ENCODE measurements at places on chromosomes 5 and 9.

DNA sequence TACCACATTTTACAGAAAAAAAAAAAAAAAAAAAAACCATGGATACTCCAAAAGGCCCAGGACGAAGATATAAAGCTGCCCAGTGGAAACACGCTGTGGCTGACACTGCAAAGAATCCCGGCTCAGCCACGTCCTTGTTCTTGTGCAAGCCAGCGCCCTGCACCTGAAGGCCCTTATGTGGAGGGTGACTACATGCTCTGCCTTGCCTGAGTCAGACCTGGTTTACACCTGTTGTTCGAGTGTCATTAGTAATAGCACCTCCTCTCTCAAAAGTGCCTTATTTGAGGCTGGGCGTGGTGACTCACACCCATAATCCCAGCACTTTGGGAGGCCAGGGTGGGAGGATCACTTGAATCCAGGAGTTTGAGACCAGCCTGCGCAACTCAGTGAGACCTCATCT, 54.3 kb upstream of the ZSWIM6 start:
- no peaks in the 10 kb centered on the region for H3K27me3 ChIP-seq
- H3K27ac ChIP-seq, result no peak overlapping the region
- H3K36me3 ChIP-seq, result no peaks in the 10 kb centered on the region

DNA sequence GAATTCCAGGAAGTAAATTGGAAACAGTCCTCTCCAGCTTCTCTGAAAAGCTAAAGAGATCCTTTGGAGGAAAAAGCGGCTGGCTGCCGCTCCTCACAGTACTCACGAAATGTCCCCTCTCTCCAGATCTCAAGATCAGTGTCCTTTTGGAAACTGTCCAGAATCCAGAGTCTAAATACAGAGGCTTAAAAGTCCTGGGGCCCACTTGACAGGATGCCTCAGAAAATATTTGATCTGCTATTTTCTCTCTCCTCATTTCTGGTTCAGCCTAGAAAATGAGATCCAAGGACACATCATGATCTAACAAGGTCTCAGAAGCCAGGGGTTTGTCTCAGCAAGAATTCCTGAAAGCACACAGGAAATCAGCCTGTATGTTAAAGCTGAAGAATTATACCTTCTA, 7.2 kb downstream of the C1QTNF2 start:
- H3K4me1 ChIP-seq, result peaks cover 13% of the 10 kb centered on the region
- H3K4me3 ChIP-seq, result no peak overlapping the region
- H3K36me3 ChIP-seq, result no peaks in the 10 kb centered on the region
- DNase-seq, result no peak

GRCh38 chr5:102278231-102278630, 17.9 kb downstream of the SLCO4C1 start:
- no peak overlapping the region for H3K27ac ChIP-seq
- DNase-seq, result no peak
- no peaks in the 10 kb centered on the region for H3K4me1 ChIP-seq
- H3K36me3 ChIP-seq, result no peaks in the 10 kb centered on the region
- no peaks in the 10 kb centered on the region for H3K27me3 ChIP-seq
- no peak overlapping the region for H3K4me3 ChIP-seq

DNA sequence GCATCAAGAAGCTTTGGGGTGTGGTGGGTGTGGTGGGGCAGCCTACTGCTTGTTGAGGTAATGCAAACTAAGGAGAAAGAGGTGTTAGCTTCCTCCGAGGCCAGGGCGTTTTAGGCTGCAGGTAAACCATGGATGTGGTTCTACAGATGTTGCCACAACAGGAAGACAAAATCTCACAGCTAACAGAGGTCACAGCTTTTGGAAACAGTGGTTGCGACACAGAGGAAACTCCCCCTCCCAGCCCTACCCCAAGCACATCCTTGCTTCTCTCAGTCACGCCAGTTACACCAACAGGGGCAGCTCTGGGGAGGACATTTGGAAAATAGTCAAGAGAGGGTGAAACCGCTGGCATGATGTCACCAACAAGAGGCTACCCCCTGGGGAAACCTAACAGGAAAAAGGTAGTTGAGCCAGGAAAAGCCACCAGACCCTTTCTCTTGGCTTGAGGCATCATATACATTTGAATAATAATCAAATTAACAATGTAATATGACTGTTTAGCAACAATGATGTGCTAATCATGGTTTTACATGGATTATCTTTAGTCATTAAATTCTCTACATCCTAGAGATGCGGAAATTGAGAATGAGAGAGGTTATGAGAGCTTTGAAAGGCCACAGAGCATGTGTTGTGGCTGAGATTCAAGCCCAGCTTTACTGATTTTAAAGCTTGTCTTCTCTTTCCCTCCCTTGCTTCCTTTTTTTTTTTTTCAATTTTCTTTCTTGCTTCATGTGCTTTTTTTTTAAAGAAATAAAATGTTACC, 82.2 kb upstream of the IL12B start:
- H3K4me1 ChIP-seq, result peaks cover 26% of the 10 kb centered on the region
- no peaks in the 10 kb centered on the region for H3K27me3 ChIP-seq
- H3K27ac ChIP-seq, result no peak overlapping the region
- DNase-seq, result no peak

- no peak overlapping the region for H3K4me3 ChIP-seq
- peaks cover 3% of the 10 kb centered on the region for H3K27me3 ChIP-seq
- no peaks in the 10 kb centered on the region for H3K36me3 ChIP-seq
- H3K27ac ChIP-seq, result no peak overlapping the region
- peaks cover 16% of the 10 kb centered on the region for H3K4me1 ChIP-seq
Measured at GRCh38 chr9:109681301-109681700, 98.7 kb upstream of the PALM2AKAP2 start.

DNA sequence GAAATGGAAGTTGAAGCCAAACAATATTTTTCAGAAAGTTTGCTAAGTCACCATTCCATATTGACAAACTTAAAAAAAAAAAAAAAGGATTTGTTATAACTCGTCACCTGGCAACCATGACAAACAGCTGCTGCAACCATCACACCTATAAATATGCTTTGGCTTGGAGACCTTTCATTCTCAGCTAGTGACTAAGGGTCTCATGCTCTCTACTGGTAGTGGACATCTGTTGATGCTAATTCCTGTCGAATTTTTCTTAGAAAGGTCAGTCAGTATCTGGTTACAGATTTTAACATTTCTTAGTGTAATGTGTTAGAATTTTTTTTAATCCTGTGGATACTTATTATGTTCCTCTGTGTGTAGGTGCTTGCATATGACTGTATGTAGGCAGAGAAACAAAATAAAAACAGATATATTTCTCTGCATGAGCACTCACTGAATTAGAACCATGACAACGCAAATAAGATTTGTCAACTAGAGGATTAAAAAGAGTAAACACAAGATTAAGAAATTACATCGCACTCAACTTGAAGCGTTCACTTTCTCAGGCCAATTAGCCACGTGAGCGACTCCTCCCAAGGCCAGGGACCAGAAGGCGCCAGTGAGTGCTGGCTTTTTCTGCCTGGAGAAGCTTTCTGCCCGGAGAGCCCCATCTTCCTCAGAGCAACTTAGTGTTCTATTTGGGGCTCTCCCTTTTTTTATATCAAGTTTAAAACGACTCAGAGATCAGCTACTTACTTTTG, 27.0 kb upstream of the ZNF622 start:
- DNase-seq, result no peak
- H3K4me3 ChIP-seq, result no peak overlapping the region
- no peak overlapping the region for H3K27ac ChIP-seq
- no peaks in the 10 kb centered on the region for H3K27me3 ChIP-seq

GRCh38 chr5:158911693-158912363, 187.9 kb downstream of the EBF1 start:
- no peak overlapping the region for H3K27ac ChIP-seq
- no peak for DNase-seq
- no peak overlapping the region for H3K4me3 ChIP-seq
- H3K27me3 ChIP-seq, result no peaks in the 10 kb centered on the region

GRCh38 chr5:91712718-91713117, 329.6 kb upstream of the ARRDC3 start:
- no peaks in the 10 kb centered on the region for H3K27me3 ChIP-seq
- 0 out of 2 replicates have a peak, but pooled peaks cover 2% of the 10 kb centered on the region for H3K4me1 ChIP-seq
- no peak overlapping the region for H3K4me3 ChIP-seq

DNA sequence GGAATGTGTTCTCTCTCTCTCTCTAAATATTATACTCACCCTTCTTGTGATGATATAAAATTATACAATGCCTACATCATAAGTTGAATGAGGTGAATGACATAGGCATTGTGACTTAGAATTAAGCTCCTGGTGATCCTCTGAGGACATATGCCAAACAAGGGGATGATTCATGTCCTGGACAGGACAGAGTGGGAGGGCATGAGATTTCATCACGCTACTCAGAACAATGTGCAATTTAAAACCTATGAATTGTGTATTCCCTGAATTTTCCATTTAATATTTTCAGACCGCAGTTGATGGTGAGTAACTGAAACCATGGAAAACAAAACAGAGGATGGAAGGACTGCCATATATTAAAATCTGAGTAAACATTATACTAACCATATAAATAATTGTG, 782.2 kb upstream of the NUDT12 start:
- H3K27me3 ChIP-seq, result no peaks in the 10 kb centered on the region
- no peaks in the 10 kb centered on the region for H3K36me3 ChIP-seq
- no peak for DNase-seq
- H3K4me1 ChIP-seq, result peaks cover 11% of the 10 kb centered on the region
- no peak overlapping the region for H3K4me3 ChIP-seq

DNA sequence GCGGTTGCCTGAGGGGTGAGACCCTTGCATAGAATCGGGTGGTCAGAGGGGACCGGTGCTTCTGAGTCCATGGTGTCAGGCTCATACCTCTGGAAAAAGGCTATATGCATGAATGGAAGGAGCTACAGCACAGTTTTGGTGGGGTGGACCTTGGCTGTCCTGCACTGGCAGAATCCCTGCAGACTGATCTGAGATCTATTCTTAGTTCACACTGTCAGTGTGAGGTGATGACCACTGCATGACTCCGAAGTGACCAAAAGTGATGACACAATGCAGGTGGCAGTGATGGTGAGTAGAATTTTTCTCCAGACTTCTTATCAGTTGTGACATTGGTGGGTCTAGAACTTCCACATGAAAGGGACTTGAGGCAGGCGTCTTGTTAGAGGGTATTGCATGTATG, 105.2 kb upstream of the SLC28A3 start:
- H3K4me3 ChIP-seq, result no peak overlapping the region
- H3K27me3 ChIP-seq, result no peaks in the 10 kb centered on the region
- H3K27ac ChIP-seq, result no peak overlapping the region
- H3K36me3 ChIP-seq, result no peaks in the 10 kb centered on the region

- H3K4me3 ChIP-seq, result no peak overlapping the region
- H3K4me1 ChIP-seq, result no peaks in the 10 kb centered on the region
- H3K36me3 ChIP-seq, result no peaks in the 10 kb centered on the region
- no peaks in the 10 kb centered on the region for H3K27me3 ChIP-seq
- H3K27ac ChIP-seq, result no peak overlapping the region
- DNase-seq, result no peak
Measured at GRCh38 chr9:95840074-95840473, 35.4 kb upstream of the ERCC6L2 start.

GRCh38 chr5:38883842-38884241, 38.0 kb downstream of the OSMR start:
- no peaks in the 10 kb centered on the region for H3K27me3 ChIP-seq
- H3K36me3 ChIP-seq, result no peaks in the 10 kb centered on the region
- peaks cover 14% of the 10 kb centered on the region for H3K4me1 ChIP-seq
- no peak overlapping the region for H3K27ac ChIP-seq

DNA sequence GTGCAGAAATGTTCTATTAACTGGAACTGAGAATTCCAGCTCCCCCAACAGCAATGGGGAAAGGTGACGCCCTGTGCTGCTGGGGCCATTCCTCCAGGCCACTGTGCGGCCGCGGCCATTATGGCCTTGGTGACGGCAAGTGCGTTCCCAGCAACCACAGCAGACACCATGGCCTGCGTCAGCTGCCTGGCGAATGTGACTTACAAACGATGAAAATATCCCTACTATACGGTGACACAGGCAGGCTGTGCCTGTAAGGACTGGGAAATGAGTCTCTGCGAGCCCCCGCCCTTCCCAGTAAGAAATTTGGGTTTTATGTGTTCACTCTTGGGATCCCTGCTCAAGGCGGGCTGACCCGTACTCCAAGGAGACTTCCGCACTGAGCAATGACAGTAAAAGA, 20.6 kb downstream of the CLPTM1L start:
- no peaks in the 10 kb centered on the region for H3K27me3 ChIP-seq
- DNase-seq, result no peak
- H3K36me3 ChIP-seq, result peaks cover 62% of the 10 kb centered on the region

DNA sequence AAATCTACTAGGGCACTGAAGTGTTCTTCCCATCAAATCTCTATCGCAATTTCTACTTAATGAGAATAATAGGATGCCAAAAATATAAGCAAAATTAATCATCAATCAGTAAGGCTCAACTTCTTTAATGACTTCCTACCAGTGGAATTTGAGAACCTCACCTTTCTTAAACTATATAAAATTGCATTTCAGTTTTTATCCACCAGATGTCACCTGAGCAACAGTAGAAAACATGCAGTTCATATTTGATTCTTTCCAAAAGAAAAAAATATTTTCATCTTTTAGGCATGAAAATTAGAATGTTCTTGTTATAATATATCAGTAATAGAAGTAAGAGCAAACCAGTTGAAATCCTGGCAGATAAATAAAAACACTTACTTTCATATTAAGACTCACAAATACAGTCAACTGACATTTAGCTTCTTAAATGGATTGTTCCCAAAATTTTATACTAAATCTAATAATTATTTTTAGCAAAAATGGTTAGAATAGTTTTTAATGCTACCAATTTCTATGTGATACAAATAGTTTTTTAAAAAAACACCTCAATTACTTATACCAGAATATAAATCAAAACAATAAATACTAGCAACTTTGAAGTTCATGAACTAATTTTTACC, 13.4 kb upstream of the CCDC112 start:
- no peak overlapping the region for H3K4me3 ChIP-seq
- H3K27me3 ChIP-seq, result no peaks in the 10 kb centered on the region
- no peak for DNase-seq
- peaks cover 19% of the 10 kb centered on the region for H3K4me1 ChIP-seq
- H3K36me3 ChIP-seq, result no peaks in the 10 kb centered on the region
- H3K27ac ChIP-seq, result no peak overlapping the region

- no peak for DNase-seq
- no peak overlapping the region for H3K27ac ChIP-seq
- H3K36me3 ChIP-seq, result no peaks in the 10 kb centered on the region
- H3K4me1 ChIP-seq, result peaks cover 38% of the 10 kb centered on the region
- no peak overlapping the region for H3K4me3 ChIP-seq
Measured at GRCh38 chr9:79028101-79028500, 543.7 kb upstream of the TLE4 start.

DNA sequence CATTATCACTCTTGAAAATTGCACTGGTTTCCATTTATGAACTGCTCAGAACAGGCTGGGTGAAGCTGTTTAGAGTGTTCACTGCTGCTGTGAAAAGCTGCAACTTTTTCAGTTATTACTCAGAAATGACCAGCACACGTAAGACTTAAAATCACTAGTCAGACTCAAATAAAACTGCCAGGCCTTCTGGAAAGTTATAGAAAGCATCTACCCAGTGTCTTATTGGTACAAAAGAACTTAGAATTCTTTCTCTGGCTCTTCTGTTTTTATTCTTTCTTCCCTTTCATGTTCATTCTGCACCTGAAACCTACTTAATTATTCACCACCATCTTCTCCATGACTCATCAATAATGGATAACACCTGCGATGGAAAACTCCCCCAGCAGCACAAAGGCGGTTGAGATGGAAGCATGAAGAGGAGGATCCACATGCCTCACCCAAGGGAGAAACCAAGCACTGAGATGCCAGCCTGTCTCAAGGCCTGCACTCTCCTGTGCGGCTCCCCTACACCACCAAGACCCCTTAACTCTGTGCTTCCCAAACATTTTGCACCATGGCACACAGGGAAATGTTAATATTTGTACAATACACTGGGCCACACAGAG, 171.9 kb downstream of the ENTREP1 start:
- no peak for DNase-seq
- H3K27me3 ChIP-seq, result no peaks in the 10 kb centered on the region
- H3K36me3 ChIP-seq, result no peaks in the 10 kb centered on the region
- H3K27ac ChIP-seq, result no peak overlapping the region
- no peak overlapping the region for H3K4me3 ChIP-seq

All from WTC11 (cell line).